H1 (cell line): ENCODE measurements at places on chromosomes 1 and 21.

GRCh38 chr1:166884971-166885370, 8.9 kb upstream of the TADA1 start:
- DNase-seq: no peak

GRCh38 chr1:12473596-12474362, 144.2 kb downstream of the DHRS3 start:
- DNase-seq: no peak

- DNase-seq: no peak
These were observed 10.3 kb downstream of the SLC6A17 start for GRCh38 chr1:110160538-110161100.

DNA sequence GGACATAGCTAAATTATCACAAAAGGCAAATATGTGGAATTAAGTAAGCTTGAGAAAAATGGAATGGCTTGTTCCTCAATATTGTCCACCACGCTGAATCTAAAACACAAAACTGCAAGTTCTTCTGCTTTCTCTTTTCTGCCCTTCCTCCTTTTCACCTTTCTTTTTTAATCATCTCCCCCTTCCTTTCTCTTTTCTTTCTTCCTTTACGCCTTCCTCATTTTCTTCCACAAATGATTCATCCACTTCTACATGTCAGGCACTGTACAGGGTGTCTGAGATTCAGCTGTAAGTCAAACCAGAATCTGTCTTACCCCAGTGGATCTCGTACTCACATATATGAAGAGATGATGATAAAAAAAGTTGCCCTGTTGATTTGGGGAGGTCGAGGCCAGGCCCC, 1182.5 kb downstream of the MRPL39 start:
- no peak for DNase-seq

DNA sequence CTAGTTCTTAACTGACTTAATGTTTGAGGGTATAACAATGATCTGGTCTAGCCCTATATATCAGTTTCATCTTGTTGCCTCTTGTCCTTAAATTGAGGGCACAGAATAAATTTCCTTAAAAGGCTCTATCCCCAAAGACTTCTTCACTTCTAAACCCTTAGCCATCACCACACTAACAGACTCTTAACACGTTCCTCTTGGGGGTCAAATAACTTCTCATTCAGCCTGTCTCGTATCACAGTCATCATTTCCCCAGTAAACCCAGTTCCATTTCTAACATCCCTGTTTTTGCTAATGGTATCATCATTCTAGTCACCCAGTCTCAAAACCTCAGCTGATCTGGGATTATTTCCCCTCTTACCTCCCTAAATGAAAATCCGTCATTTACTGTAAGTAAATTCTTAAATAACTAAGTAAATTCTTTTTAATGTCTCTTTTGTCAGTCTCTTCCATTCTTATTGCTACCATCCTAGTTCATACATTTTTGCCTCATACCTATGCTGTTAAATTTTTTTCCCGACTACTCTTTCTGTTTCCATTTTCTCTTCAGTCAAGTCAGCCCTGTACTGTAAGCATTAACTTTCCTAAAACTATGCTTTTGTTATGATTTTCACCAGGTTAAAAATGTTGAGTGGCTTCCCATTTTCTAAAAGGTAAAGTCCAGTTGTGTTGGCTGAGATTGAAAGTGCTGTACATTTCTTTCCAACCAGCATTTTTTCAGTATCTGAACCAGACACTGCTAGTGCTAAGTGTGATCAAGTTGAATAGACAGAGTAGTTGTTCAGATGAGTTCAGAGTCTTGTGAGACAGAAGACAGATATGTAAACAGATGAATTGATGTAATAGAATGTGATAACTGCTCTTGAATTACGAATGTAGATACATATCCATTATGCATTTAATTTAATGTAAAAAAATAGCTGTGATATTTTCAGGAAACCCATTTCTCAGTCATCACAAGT, 6.9 kb downstream of the CTTNBP2NL start:
- DNase-seq: no peak

DNA sequence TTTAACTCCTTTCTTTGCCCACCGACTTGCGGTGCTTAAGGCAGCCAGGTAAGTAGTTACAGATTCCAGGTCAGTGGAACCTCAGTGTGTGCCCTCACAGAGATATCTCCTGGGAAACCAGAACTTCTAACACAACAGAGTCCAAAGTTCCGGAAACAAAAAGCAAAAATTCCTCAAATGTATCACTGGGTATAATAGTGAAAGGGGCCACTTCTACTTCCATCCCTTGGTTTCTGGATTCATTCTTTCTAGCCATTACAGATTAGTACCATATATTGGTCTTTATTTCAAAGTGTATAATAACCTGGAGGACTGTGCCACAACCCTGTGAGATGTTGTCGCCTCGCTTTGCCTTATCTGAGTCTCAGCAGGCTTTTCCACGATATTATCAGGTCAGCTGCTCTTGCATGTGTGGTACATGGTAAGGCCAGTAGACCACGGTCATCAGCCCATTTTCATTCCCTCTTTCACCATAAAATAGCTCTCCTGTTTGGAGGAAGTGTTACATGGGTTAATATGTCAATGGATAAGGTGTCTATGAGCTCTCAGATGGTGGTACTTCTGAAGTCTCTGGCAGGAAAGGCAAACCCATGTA, 14.9 kb upstream of the VASH2 start:
- peak; percentile 10 for DNase-seq

DNA sequence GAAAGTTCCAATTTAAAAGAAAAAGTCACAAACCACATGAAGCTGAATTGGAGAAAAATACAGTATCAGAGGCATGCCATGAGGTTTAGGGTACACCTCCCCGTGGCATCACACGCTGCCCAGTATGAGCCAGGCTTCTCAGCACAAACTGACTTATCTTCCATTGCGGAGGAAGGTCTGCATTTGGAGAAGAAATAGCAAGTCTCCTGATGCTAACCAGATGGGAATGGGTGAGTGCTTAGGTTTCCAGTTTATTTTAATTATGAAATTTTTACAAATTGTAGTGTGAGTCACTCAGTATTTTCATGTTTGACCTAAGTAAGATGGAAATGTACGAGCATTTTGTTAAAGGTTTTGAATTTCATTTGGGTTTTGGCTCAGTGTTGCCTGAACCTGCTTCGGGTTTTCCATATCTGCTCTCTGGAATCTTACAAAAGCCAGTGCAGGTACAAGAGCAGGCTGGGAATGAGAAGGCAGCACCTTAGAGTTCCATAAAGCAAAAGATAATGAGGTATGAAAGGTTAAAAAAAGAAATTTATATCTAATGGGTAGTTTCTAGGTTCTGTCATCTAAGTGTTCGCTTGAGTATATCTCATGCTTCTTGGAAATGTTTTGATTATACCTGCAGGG, 213.9 kb downstream of the PATJ start:
- DNase-seq: no peak

- DNase-seq: no peak
These were observed 153.5 kb downstream of the RERE start for GRCh38 chr1:8663915-8664329.

- no peak for DNase-seq
These were observed 9.2 kb downstream of the CGN start for GRCh38 chr1:151520359-151520758.
